ENCODE measurements at places on chromosomes 12 and 14.

DNA sequence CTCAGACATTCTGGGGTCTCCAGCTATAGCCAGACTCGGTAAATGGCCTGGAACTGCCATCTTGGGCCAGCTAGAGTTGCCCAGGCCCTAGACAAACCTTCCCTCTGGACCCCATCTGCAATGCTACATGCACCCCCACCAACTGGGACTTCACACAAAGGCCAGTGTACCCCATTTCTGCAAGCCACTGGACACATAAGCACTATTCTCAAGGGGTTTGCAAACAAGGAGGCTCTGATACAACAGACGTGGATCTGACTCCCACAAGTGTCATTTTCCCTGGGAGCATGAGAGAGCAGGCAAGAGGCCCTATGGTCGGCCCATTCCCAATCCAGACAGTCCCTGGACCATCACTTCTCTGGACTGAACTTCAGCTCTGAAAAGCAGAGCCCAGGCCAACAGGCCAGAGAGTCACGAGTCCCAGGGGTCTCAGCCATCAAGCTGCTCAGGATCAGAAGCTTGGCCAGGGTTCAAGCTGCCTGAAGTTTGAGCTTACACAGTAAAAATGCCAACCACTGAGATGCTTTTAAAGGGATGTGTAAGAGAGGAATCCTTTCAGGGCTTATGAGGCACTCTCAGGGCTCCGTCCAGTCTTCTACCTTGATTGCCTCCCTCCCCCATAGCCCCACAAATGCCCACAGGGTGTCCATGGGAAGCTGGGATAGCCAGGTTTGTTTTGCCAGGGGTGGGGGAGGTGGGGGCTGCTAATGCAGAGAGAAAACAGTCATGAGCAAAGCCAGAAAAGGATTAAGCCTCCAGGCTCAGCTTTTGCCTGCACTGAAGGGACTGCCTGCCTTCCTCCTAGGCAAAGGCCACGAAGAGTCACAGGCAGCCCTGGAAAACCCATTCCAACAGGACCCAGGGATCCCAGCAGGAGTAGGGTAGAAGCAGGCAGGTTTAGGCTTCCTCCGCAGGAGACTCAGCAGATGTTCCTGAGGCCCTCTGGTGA lies 31.7 kb upstream of the PNMA1 start:
- DNase-seq, result no peak

DNA sequence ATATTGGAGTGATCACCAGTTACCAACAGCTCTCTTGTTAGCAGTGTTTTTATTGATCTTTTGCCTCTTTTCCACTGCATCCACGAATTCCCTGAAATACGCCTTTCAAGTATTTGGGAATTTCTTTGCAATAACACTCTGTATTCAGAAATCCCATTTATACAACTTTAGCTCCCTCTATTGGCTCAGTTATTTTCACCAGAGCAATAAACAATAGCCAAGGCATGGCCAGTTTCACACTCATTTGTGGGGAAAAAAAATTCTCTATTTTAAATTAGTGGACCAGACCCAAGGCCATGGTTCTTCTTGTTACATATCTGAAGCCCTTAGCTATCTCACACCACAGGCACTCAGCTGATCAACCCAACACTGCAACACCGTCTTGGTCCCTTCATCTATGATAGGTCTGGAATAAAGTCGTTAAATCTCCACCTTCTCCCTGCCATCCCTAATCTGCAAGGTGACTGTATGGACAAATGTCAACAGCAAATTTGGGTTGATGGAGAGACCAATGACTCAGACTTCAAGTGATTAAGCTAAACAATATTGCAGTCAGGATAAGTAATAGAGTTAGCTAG lies 92.4 kb upstream of the TMEM260 start:
- DNase-seq, result no peak

DNA sequence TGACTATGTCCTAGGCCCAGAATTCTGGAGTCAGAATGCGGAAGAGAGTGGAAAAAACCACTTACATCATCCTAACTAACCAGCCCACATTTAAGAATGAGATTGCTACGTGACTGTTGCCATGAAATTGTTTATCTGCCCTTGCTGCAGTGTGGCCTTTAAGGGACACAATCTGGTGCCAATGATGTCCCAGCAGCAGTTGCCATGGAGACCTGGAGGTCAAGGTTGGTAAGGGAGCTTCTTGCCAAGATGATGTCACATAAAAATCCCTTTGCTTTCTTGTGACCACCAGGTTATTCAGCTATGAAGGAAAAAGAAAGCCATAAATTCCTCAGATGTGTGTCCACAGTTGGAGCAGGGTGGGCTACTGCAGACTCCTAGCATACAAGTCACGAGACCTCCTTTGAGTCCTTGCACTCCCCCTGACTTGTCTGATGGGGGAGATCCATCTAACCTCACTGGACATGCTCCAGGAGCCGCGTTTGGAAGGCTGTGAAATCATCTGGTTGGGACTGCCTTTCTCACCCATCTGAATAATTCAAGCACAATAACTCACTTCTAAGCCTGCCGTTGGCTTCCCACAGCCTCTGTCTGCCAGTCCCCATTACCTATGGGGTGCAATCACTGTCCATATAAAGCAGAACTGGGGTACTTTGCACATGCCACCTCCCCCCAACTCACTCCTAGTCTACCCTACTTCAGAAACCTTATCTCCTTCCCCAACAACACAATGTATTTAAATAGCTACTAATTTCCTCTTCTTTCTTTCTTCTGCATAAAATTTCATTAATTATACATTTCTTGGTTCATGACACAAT lies 165.6 kb downstream of the ZFP36L1 start:
- no peak for DNase-seq

- no peak for DNase-seq
Observed at GRCh38 chr12:47822863-47823262, 3.2 kb upstream of the HDAC7 start.

DNA sequence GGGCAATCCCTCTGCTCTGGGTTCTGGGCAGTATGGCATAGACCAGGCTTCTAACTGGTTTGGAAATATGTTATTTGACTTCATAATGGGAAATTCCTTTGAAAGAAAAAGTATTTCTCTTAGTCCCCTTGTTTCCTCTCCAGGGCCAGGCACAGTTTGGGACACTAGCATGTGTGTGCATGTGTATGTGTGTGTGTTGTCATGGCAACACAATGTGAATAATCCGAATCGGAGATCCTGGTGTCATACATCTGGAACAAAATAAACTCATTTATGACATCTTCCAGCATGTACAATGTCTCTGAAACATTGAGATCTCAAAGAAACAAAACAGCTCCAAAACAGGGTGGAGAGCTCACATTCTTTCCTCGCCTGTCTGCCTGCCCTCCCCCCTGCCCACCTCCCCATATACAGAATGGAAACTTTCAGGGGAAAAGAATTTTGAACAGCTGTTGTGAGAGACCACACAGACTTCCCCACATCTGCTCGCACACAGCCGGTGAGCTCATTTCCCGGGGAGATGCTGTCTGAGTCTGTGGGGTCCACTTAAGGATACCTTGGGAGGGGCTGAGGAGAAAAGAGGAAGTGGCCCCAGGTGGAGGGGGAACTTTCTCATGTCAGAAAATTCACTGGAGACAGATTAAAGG lies 55.5 kb upstream of the PARP11 start:
- DNase-seq, result no peak

DNA sequence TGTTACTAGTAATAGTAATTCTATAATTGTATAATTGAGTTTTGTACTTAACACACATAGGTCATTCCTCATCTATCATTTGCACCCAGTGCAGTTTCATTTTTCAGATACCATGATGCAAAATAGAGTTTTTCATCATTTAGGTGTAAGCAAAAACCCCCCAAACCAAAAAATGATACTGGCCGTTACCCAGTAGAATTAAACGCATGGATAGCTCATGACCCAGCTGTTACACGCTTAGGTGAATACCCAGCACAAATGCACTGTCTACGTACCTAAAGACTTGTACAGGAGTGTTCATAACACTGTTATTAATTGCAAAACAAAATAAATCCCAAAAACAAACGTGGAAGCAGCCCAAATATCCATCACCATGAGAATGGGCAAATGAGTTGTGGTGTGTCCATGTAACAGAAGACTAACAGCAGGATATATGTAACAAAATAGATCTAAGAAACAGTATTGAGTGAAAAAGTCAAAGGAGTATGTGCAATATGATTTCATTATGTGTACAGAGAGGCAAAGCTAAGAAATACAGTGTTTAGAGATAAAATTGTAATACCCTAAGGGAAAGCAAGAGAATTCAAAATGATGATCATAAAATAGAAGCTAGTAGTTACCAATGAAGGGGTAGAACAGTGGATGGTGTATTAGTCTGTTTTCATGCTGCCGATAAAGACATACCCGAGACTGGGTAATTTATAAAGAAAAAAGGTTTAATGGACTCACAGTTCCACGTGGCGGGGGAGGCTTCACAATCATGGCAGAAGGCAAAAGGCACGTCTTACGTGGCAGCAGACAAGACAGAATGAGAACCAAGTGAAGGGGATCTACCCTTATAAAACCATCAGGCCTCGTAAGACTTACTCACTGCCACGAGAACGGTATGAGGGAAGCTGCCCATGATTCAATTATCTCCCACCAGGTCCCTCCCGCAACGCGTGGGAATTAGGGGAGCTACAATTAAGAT lies 49.8 kb downstream of the EID3 start:
- DNase-seq, result no peak

GRCh38 chr12:18072723-18073122 lies 17.3 kb downstream of the RERGL start:
- DNase-seq, result no peak

GRCh38 chr12:93234641-93235040 lies 143.1 kb upstream of the NUDT4 start:
- no peak for DNase-seq

DNA sequence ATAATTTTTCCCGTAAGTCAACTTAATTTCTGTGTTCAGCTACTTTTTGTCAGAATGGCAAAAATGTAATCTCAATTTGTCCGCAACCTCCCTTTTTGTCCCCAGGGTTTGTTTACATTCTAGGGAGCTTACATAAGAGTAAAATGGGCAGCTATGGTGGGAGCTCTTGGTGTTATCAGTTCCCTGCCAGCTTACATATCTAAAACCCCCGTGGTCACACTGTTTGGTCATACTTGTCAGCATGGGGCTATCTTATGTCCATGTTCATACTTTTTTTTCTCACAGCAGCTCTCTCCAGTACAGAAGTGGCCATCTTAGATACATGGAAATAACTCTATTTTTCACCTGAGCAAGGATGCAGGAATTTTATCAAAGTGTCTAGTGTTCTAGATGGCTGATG lies 16.7 kb downstream of the SLCO1C1 start:
- DNase-seq, result no peak

- no peak for DNase-seq
Observed at GRCh38 chr12:110913119-110914056, 7.0 kb downstream of the MYL2 start.

DNA sequence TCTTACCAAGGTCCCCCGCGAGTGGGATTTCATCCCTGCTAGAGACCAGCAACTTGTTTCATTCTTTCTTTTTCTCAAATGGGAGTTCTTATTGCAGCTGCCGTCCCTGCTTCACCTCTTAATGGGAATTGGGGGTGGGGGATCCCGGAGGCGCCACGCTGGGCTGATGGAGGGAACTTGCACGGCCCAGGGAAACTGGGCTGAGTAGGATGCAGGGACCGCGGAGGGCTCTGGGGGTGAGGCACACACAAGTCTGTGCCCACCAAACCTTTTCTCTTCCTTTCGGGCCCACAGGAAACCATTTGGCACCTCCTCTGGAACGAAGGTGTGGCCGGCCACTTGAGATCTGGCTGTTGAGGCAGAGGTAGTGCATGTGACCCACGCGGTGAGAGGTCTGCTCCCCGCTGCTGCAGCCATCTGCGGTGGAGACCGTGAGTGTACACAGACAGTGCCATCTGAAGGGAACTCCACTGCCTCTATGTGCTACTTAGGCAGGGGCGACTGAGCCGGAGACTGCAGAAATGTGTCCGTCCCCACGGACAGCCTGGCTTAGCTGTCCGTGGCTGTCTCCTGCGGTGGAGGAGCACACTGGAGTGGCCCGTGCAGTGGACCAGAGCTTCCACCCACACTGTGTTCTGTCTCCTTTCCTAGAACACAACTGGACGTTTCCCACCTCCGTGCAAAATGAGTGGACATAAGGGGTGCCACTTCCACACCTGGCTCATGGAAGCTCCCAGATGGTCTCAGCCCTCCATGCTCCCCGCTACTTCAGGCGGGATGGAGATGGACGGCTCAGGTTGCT lies 42.1 kb upstream of the TESC start:
- DNase-seq, result no peak

DNA sequence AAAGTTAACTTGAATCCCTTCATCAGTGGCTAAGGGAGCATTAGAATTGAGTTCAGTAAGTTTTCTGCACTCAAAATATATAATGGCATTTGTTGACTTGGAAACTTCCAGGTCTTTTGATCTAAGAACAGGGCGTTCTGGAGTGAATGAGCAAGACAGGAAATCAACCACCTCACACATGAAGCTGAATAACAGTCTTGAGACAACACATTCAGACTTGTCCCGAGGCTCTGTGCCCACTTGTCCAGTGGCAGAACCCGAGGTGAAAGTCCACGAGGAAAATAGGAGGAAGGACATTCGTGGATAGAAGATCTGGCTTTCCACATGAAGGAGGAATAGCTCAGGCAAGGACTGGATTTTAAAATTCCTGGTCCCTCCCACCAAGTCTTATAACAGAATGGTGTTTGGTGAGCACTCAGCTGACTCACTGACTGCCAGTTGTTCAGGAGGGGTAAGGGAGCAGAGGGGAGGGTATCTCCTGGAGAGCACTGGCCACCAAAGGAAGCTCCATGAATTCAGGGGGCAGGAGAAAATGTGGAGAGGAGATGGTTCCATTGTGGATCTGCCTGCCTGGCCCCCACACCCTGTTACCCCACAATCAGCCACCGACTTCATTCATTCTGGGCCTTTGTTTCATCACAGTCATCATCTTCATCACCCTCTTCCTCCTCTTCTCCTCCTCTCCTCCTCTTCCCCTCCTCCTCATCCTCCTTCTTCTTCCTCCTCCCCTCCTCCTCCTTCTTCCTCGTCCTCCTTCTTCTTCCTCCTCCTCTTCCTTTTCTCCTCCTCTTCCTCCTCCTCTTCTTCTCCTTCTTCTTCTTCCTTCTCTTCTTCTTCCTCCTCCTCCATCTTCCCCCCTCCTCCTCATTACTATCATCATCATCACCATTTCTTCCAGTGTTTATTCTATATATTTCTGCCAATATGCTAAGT lies 620.1 kb downstream of the MED13L start:
- DNase-seq, result no peak

GRCh38 chr12:128191380-128191779 lies 75.6 kb upstream of the TMEM132C start:
- DNase-seq, result no peak

GRCh38 chr12:10194160-10194670 lies 15.4 kb downstream of the TMEM52B start:
- no peak for DNase-seq

GRCh38 chr12:108803428-108804105 lies 53.8 kb downstream of the SSH1 start:
- DNase-seq, result peak; percentile 91

DNA sequence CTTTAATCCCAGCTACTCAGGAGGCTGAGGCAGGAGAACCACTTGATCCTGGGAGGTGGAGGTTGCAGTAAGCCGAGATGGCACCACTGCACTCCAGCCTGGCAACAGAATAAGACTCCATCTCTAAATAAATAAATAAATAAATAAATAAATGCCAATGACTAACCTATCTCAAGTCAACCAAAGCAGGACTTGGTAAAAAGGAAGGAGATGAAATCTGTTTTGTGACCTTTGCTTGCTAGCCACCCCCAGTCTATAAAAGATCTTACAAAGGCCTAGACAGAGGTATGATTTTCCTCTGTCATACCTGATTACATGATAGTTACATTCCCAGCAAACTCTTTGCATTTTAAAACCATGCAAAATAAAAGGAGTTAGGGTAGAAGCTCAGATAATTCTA lies 13.5 kb upstream of the METTL17 start:
- no peak for DNase-seq

- DNase-seq, result no peak
Observed at GRCh38 chr14:20522332-20522731, 17.0 kb downstream of the RNASE10 start.

- no peak for DNase-seq
Observed at GRCh38 chr12:116389990-116390389, 112.5 kb upstream of the MED13L start.
